Activated T-cell treated with anti-CD3 and anti-CD28 coated beads, Interleukin-2, amount 50 U/mL, for 72 hours (primary cell): ENCODE measurements at places on chromosomes 12 and 14. TPM values are rescaled to one million over a fixed set of nuclear protein-coding genes. Genes with fewer than 3 reads are reported as not detected.

GRCh38 chr12:7605900-7606465 is 59.7 kb downstream of the APOBEC1 start:
- no peak for DNase-seq

DNA sequence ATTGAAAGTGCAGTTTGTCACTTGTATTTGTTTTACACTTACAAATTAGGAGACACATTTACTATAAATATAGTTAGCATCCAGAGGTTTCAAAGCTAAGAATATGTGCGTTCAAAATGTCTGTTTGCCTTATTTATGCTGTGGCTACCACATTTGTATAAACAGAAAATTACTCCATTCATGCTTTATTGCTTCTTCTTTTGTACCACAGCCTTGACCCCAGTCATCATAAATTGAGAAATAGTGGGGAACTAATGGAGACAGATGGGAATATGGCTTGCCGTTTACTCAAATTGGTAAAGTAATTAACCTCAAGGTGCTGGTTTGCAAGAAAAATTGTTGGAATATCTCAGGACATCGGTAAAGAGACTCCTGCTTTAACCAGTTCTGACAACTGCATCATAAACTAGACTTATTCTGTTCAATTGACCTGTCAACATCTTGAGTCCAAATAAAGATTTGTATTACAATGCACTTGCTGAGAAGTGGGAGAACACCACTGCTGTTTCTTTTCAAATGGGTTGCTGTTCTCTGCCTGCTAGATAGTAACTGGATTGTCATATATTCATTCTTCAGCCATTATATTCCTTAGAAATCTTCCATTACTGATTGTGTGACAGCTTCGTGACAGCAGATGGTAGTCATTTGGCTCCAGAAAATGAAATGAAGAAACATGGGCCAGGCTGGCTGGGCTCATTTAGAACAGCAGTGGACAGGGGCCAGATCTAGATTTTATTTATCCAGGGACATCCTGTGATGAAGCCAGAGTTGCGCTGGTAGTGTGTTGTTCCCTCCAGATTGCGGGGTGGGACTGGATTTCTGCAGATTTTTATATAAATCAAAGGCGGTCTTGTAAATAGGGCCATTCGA is 354.4 kb downstream of the EGLN3 start:
- DNase-seq = no peak

GRCh38 chr12:4044736-4045730 is 171.8 kb upstream of the PARP11 start:
- no peak for DNase-seq

DNA sequence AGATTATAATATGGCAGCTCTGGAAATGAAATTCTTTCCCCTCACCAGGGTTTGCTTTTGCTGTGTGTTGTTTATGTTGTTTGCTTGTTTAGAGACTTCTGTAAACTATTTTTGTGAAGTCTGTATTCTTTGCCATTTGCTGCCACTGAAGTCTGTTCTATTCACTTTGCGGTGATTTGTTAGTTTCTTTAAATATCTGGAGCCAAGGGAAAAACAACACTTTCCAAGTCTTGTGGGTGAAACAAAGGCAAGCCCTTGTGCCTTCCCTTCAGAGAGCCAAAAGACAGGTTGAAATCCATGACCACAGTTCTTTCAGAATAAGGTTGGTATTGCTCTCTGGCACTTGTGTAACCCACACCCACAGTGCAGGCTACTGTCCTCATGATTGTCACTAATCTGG is 59.5 kb upstream of the RNU6-7 start:
- no peak for DNase-seq

DNA sequence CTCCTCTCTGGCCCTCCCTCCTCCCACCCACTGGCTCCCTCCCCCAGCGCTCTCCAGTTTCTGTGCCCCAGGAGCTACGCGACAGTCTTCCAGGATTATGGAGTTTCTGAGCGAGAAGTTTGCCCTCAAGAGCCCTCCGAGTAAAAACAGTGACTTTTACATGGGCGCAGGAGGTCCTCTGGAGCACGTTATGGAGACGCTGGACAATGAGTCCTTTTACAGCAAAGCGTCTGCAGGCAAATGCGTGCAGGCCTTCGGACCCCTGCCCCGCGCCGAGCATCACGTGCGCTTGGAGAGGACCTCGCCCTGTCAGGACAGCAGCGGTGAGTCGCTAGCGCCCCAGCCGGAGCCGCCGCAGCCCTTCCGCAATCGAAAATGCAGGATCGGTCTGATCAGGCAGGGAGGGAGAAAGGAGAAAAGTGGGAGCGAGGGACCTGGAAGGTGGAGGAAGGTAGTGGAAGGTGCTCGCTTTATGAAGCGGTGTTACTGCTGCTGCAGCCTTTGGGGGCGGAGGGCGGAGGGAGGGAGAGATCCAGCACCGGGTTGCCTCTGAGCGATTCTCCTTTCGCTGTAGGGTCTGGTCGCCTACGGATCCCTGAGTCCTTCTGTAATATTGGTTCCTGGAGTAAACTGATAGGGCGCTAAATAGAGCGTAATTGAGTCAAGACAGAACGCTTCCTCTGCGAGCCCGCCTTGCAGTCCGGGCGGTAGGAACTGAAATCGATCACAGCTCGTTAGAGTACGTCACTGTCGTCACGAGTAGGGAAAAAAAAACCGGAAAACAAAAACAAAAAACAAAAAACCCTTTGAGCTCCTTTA is at the start of gene ALX1:
TSS of gene ALX1 (plus strand) at position 56 of the 819 bp plus-strand sequence. CDS start at position 98, 42 bp downstream.
- DNase-seq = no peak

Gene SLC7A7
- 1.5 TPM for total RNA-seq

Gene P2RX2
- not detected for total RNA-seq
